ENCODE measurements at places on chromosomes 2 and 18.

DNA sequence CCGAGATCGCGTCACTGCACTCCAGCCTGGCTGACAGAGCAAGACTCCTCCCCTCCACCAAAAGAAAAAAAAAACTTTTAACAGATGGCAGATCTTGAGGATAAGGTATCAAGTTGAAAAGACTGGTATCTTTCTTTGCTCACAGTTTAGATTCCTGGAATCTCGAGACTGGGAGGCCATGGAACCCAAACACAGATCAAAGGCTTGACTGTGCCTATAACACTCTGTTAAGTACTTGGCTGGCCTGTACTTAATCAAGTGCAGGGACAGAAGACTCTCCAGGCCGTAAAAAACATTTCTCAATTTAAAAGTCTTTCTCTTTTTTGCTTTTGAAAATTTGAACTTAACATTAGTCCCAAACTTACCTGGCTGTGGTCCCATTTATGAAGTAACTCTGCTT lies 107.1 kb upstream of the ZNF516 start:
- DNase-seq: no peak

DNA sequence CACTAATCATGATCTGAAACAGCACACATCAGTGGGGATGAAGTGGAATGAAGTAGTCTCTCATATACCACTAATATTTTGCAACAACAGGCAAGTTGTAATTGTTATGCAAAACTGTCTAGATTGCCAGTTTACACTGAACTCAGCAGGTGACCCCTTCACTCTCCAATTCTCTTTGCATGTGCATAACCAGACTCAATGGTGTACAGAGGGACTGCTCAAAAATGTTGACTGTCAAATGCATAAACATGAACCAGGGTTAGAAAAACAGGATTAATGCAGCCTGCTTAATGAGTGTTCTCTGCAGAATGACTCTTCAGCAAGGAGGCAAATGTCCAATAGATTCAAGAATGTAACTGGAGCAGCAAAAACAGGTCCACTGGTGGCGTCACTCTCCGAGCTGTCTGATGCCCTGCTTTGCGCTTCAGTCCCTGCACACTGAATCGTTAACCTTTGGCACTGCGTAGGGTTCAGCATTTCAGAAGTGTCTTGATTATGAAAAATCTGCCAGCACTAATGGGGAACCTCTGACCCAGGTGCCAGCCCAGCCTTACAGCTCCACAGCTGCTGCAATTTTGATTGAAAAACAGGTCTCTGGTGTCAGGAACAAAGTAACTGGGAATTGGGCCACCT lies 209.3 kb downstream of the TDRD15 start:
- DNase-seq: no peak

DNA sequence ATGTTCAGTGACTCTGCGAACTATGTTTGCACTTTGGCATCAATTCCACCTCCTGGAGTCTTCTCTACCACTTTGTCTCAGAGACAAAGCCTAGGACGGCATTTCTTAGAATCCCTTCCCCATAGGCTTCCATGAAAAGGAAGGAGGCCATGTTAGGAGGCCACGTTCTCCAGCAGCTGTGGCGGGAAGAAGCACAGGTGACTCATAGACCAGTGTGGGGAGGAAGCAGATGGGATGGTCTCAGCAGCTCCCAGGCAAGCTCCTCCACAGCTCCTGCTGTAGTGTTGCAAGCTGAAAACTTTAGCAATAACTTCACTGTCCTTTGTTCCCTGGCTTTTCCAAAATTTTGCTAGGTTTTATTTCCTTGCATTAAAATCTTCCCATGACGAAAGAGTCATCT lies 781.3 kb upstream of the ID2 start:
- DNase-seq: no peak

DNA sequence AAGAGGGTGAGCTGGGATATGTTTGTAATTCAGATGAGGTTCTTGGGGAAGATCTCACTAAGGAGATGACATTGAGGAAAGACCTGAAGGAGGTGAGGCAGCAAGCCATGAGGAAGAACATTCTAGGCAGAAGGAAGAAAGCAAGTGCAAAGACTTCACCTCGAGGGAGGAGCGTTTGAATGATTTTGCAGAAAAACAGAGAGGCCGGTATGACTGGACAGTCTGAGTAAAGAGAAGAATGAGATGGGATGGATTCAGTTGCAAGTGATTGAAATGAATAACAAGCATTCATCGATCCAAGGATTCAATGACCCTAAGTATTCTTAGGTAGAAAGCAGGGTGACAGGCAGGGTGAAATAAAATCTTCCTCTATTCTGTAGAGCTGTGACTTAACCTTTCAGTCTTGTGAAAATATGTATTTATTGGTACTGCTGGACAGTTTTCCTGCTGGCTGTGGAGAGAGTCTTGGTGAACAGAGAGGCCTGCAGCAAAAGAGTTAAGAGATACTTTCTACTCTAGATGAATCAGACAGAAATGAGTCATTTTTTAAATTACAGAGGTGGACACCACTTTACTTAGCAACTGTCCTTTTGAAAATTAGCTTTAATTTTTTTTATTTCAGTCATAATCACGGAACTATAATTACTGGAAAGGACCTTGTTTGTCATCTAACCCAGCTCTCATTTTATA lies 278.4 kb downstream of the LRRTM1 start:
- no peak for DNase-seq

GRCh38 chr2:101803128-101803527 lies 105.6 kb downstream of the MAP4K4 start:
- no peak for DNase-seq

- no peak for DNase-seq
These were observed 201.0 kb downstream of the CAMKMT start for GRCh38 chr2:44562737-44563136.

DNA sequence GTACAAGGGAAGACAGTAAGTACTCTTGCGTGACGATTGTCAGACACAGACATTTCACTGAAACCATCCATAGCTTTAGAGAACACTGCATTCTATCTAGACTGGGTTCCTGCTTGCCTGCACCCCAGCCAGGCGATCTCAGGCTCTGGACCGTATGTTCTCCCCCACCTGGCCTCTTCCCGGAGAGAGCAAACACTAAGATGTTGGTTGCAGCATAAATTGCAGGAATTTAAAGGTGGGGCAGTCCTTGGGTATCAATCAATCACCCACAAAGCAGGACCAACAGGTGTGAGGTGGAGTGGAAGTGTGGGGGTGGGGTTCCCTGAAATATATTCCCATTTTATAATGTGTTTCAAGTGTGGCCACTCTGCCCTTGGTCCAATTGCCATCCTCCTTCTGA lies 103.6 kb upstream of the TGFA start:
- no peak for DNase-seq

DNA sequence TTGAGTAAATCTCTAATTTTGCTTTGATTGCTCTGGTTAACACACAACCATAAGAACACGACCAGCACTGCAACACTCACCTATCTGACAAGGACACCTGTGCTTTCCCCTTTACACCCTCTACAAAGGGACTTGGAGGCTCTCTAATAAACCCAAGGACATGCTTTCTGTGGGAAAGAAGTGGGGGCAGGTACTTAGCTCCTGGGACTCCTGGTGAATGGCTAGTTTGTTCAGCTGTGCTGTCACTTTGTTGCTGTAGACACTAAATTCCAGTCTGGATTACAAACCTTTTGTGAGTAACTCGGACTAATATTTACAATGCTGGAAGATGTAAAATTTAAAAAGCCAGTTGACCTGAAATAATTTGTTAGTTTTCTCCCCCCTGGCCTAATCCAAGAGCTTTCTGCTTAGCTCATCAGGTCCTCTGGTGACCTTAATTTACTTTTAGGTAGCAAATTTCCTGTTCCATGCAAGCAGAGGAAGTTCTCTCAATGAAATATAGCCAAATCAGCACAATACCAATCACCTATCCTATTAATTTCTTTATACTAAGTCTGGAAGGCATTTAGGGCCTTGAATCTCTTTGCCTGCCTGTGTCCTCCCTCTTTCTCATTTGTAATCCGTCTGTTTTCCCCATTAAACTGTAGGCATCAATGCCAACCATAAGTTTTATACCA lies 67.5 kb downstream of the PLCL1 start:
- no peak for DNase-seq

GRCh38 chr2:102852867-102853266 lies 91.0 kb downstream of the TMEM182 start:
- DNase-seq: no peak

DNA sequence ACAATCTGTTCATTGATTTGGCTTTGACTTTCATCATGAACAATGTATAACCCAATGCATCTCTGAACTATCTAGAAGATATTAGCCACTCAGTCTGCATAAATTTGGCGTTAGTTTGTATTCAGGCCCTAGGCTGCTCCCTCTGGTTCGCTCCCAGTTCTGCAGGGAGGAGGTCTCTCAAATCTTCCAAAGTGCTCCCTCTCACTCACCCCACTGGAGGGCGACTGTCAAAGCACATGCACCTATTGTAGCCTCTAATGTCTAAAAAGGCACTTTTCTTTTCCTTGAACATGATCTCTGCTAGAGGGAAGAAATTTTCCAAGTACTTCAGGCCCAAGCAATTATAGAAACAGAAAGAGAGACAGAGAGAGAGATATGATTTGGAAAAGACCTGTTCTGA lies 291.5 kb downstream of the TDRD15 start:
- no peak for DNase-seq

DNA sequence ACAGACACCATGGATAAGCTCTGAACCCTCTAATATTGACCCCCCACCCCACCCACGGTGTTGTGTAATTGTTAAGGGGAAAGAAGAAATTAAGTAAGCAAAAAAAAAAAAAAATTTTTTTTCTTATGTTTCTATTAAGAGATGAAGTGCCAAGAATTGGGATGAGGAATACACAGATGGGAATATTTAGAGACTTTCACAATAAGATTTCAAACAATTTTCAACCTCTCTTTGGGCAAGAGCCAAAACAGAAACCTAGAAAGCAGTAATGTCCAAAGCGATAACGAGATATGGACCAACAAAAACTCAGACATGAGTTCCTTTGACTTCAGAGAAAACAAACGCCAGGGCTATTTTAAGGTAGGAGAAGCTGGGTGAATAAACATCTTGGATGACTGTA lies 14.4 kb downstream of the PIEZO2 start:
- DNase-seq: no peak

GRCh38 chr2:176084611-176085119 lies 903 bp upstream of the EVX2 start:
- no peak for DNase-seq

- no peak for DNase-seq
These were observed 4.0 kb downstream of the HES6 start for GRCh38 chr2:238235856-238236255.

GRCh38 chr18:43396266-43396665 lies 119.0 kb upstream of the SYT4 start:
- peak; percentile 84 for DNase-seq

GRCh38 chr2:183898641-183899040 lies 699.7 kb upstream of the ZNF804A start:
- DNase-seq: no peak

- peak; percentile 32 for DNase-seq
These were observed 88.7 kb upstream of the CXCR4 start for GRCh38 chr2:136206613-136207012.

GRCh38 chr2:177520324-177520723 lies 127.8 kb downstream of the AGPS start:
- DNase-seq: no peak

DNA sequence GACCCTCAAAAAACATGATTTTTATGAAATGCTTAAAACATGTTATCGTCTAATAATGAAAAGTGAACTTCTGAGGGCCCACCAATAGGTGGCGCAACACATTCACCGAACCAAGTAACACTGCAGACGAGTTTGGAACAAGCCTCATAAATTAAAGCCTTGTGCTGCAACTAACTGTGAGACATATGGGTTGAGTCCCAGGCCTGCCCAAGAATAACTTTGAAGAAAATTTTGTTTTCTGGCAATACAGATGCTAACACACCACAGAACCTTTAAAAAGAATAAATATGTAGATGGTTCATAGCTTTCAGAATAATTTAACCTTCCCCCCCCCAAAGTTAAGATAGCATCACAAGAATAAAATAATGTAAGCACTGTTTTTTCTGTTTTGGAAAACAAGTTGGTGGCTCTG lies 285.9 kb downstream of the RNF144A start:
- peak; percentile 43 for DNase-seq

- DNase-seq: no peak
These were observed 17.8 kb downstream of the THNSL2 start for GRCh38 chr2:88187927-88188326.

- no peak for DNase-seq
These were observed 879.5 kb downstream of the TSN start for GRCh38 chr2:122634920-122635319.

GRCh38 chr2:54589038-54589339 lies 132.9 kb downstream of the SPTBN1 start:
- DNase-seq: no peak

DNA sequence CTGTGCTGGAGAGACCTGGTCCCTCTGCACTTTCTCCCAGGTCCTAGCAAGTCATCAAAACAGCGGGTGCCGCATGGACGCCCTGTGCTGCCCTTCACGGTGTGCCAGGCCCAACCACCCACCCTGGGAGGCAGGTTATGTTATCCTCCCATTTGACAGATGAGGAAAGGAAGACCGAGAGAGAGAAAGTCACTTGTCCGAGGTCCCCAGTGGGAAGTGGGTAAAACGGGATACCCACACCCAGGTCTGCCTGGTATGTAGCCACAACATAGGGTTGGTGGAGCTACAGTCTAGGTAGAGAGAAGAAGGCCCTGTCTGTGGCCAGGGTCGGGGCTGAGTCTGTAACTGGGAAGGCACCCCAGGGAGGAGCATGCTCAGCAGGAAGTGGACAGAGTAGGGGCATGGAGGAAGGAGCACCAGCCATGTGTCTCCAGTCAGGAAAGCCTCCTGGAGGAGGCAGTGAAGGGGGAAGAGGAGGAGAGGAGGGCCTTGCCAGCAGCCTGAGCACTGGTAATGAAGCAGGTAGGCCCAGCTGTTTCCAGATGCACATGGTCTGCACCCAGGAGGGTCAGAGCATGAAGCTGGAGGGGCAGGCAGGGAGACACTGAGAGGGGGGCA lies 98.4 kb downstream of the ZFP36L2 start:
- no peak for DNase-seq

DNA sequence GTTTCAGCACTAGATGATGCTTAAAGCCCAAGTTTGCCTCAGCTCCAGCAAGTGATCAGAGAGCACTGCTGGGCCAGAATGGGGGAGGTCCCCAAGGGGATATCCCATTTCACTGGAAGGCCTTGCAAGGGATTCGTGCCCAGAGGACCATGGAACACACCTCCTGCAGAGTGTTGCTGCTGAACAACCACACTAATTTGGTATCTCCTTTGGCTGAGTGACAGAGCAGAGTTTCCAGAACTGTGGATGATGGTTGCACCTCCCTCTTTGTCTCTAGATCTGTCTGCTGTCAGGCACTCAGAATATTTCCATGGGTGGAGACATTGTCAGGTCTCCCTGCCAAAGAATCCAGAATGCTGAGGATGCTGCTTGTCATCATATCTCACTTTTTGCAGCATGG lies 484.8 kb upstream of the NETO1 start:
- no peak for DNase-seq

- no peak for DNase-seq
These were observed 185.1 kb upstream of the SMAD7 start for GRCh38 chr18:49135877-49136276.

- DNase-seq: no peak
These were observed 1.4 kb downstream of the SPATS2L start for GRCh38 chr2:200307724-200308545.

- no peak for DNase-seq
These were observed 77.4 kb downstream of the NAB1 start for GRCh38 chr2:190726255-190726654.

All from spinal cord (tissue), 10 donors.